Prostate gland (tissue), 2 donors: ENCODE measurements at places on chromosomes 7 and 10. TPM values are rescaled to one million over a fixed set of nuclear protein-coding genes. Genes with fewer than 3 reads are reported as not detected.

DNA sequence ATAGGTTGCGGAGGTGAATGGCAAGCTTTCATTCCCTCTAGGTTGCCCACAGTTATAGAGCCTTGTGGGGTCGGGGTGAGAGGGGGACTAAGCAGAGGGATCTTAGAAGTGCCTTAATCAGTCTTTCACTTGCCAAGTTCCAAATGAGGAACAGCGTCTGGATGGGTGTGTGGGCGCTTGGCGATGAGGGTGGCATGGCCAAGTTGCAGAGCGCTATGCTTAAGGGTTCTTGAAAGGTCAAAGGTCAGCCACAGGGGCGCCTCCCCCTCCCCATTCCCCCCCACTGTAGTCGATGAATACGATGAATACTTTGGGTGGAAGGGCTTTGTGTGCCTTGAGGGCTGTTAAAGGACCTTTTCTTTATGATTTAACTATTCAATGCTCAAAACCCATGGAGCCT is 185.0 kb downstream of the TCF7L2 start:
- DNase-seq = no peak

GRCh38 chr10:7547206-7547605 is 119.6 kb downstream of the ITIH5 start:
- DNase-seq = no peak

DNA sequence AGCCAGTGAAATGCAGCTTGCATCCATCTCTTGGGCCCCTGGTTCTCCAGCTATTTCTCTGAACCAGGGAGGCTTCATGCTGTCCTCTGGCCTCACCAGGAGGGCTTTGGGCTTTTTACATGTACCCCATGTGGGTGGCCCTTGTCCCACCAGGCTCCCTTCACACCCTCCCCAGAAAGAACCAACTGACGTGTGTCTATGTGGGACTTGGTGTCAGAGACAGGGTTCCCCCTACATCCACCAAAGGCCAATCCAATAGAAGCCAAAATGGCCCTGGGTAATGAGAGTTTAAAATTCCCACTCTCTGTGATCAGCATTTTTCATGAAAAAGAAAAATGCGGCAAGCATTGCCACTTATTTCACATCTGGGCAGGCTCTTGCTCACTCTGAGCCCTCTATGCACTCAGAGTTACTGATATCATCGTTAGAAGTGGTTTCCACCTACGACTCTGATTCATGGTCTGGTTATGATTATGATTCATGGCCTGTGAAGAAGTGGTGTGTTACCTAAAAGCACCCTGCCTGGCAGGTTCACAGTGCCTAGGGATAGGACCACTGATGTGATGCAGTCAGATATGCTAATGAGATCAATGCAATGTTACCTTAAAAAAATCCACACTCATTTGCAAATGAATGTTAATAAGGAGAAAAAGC is 133.5 kb downstream of the BUB3 start:
- no peak for DNase-seq

DNA sequence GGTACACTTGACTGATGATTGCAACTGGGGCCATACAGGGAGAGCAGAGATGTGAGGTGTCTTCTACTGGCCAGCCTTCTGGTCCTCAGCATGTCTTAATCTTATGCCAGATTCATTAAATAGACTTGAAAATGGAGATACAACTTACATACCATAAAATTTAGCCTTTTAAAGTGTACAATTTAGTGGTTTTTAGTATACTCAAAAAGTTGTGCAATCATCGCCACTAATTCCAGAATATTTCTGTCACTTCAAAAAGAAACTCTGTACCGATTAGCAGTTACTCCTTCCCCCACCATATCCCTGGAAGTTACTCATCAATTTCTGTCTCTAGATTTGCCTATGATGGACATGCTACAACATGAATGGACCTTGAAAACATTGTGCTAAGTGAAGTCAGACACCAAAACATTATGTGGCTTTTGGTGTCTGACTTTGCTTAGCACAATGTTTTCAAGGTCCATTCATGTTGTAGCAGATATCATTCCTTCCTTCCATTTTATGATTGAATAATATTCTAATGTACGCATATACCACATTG is 53.0 kb downstream of the SH2D4B start:
- no peak for DNase-seq

DNA sequence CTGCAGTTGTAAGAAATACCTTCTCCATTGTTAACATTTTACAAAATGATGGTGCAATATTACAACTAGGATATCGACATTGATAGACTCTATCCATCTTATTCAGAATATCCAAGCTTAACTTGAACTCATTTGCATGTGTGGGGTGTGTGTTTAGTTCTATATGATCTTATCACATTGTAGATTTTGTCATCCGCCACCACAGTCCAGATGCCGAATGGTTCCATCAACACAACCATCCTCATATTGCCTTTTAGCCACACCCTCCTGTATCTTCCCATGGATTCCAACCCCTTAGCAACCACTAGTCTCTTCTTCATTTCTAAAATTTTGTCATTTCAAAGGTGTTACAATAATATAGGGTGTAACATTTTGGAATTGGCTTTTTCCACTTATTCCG is 452.9 kb upstream of the AKR1E2 start:
- no peak for DNase-seq

DNA sequence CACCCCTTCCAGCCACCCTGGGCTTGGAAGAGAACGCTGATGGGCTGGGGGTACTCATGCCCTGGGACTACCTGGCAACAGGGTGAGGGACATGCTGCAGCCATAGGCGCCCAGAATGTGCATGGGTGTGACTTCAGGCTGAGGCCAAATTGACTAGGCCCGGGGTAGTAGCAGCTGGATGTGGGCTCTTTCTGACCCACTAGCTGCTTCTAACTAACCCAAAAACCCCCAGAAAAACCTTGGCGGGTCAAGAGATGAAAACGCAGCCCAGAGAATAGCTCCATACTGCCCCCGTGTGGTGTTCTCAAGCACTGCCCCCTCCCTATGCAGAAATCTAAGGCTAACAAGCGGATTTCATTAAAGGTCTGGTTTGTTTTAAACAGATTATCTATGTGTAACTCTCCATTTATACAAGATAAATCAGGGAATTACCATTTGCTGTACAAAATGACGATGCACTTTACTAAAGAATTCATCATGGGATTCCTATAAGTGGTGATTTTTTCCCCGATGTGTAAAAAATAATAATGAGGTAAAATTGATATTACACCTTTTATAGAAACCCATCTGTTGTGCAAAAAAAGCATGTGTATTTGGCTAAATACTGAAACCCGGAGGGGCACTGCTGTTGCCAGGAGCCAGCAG is 4.2 kb downstream of the SMARCD3 start:
- no peak for DNase-seq

DNA sequence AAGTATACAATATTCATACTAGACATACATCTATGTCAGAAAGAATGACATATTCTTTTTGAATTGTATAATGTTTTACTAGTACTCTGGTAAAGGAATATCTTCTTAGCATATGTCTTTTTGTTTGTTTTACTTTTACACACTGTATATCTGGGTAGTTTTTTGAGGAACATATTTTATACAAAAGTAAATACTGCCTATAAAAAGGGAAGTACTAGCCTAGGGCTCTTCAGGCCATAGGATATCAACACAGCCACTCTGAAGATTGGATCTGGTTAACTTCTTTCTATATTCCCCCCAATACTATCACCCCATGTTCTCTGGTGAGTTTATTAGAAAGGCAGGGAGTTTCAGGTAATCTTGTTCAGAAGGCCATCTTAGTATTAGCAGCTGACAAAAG is 134.6 kb downstream of the ZNF438 start:
- no peak for DNase-seq

The GDF10 gene
- 0.32 TPM for total RNA-seq

The PPP1R3C gene
- total RNA-seq = 20.5 TPM

The RPEL1 gene
- total RNA-seq = not detected
